ENCODE measurements at places on chromosomes 4 and X.

DNA sequence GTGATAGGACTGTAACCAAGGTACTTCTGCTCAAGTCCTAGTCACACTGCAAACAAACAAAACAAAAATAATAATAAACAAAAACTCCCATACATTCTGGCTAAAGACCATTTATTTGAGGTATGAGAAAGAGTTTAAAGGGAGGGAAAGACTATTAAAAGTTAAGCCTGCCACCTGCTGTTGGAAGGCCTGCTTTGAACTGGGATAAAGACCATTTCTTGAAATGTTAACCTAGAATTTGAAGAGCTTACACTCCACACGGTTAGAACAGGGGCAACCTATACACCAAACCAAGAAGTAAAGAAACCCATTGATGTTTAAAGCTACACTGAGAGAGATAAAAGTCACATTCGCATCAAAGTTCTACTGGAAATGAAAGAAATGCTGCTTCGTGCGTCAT, 548.7 kb upstream of the DIPK2B start:
- DNase-seq: peak; percentile 50
- H3K4me3 ChIP-seq: no peak overlapping the region

DNA sequence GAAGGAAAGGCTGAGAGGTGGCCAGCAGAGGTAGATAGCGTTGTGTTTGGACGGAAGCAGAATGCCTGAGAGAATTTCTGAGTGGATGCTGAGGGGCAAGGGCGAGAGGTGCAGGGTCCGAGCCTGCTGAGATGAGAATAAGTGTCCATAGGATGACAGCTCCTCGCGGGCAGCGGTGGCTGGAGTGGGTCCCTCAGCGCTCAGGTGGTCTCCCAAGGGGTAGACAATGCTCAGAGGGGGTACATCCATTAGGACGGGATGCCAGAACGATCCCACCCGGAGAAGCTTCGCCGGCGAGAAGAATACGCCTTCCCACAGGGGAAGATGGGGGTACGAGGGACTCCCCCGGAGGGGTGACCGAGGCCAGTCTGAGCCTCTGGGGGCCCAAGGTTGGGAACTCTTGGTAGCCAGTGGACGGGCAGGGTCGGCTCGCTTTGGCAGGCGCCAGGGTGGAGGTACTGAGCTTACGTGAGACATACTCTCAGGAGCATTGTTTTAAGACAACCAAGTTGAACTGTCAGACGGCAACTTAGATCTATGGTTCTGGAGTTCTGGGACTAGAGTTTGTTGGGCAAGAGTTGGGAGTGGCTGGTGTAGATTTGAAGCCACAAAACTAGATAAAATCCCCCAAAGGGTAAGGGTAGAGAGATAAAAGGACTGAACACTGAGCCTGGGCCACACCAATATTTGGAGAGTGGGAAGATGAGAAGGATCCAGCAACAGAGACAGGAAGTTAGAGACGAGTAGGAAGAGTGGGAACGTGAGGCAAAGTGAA, 15.8 kb downstream of the BRCC3 start:
- H3K4me1 ChIP-seq: no peaks in the 10 kb centered on the region
- no peak overlapping the region for H3K4me3 ChIP-seq
- DNase-seq: no peak
- H3K27ac ChIP-seq: no peak overlapping the region
- peaks cover 6% of the 10 kb centered on the region for H3K36me3 ChIP-seq
- no peaks in the 10 kb centered on the region for H3K27me3 ChIP-seq

GRCh38 chr4:139243448-139244365, 36.3 kb downstream of the MGARP start:
- H3K27me3 ChIP-seq: no peaks in the 10 kb centered on the region
- no peak overlapping the region for H3K27ac ChIP-seq
- no peak for DNase-seq
- H3K4me3 ChIP-seq: no peak overlapping the region
- no peaks in the 10 kb centered on the region for H3K4me1 ChIP-seq

- H3K27me3 ChIP-seq: no peaks in the 10 kb centered on the region
- no peaks in the 10 kb centered on the region for H3K36me3 ChIP-seq
- no peak overlapping the region for H3K27ac ChIP-seq
- no peak overlapping the region for H3K4me3 ChIP-seq
These were observed 34.0 kb upstream of the BRS3 start for GRCh38 chrX:136453771-136454170.

DNA sequence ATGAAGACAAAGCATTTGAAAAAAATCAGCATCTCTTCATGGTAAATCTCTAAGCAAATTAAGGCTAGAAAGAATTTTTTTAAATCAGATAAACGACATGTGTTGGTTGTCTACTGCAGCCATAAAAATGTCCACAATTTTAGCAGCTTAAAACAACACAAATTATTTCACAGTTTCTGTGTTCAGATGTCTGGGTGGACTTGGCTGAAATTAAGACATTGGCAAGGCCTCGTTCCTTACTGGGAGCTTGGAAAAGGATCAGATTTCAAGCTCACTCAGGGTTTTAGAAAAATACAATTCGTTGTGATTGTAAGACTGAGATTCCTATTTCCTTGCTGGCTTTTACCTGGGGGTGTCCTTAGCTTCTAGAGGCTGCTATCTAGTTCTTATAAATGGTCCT, 1470.6 kb downstream of the PCDH19 start:
- H3K27me3 ChIP-seq: no peaks in the 10 kb centered on the region
- H3K27ac ChIP-seq: no peak overlapping the region
- no peak overlapping the region for H3K4me3 ChIP-seq
- DNase-seq: no peak

- no peaks in the 10 kb centered on the region for H3K27me3 ChIP-seq
- no peaks in the 10 kb centered on the region for H3K4me1 ChIP-seq
- no peak overlapping the region for H3K27ac ChIP-seq
These were observed 125.1 kb upstream of the FRMPD4 start for GRCh38 chrX:12013211-12013618.

- no peak overlapping the region for H3K27ac ChIP-seq
- no peak overlapping the region for H3K4me3 ChIP-seq
- H3K27me3 ChIP-seq: no peaks in the 10 kb centered on the region
- no peaks in the 10 kb centered on the region for H3K36me3 ChIP-seq
- H3K4me1 ChIP-seq: no peaks in the 10 kb centered on the region
These were observed 371.0 kb downstream of the BCOR start for GRCh38 chrX:39726771-39727170.

- H3K36me3 ChIP-seq: no peaks in the 10 kb centered on the region
- no peak for DNase-seq
- H3K4me3 ChIP-seq: no peak overlapping the region
- no peaks in the 10 kb centered on the region for H3K27me3 ChIP-seq
- H3K27ac ChIP-seq: no peak overlapping the region
- H3K4me1 ChIP-seq: no peaks in the 10 kb centered on the region
These were observed 130.0 kb upstream of the STX18 start for GRCh38 chr4:4671774-4672349.

DNA sequence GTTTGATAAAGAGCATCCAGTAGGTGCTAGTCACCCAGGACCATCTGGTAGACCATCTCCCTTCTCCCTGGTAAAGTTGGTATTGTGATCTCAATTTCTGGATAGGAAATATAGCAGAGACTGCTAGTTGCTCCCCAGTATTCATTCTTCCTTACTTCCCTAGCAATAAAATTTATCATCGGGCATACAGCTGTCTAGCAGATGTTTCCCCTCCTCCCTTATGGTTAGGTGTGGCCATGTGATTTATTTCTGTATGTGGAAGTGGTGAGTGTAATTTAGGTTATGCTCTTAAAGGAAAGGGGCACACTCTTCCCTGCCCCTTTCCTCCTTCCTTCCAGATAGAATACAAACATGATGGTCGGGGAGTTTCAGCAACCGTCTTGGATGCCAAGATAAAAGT, 12.3 kb upstream of the KCND1 start:
- no peaks in the 10 kb centered on the region for H3K4me1 ChIP-seq
- H3K4me3 ChIP-seq: no peak overlapping the region
- no peaks in the 10 kb centered on the region for H3K36me3 ChIP-seq
- no peak overlapping the region for H3K27ac ChIP-seq

GRCh38 chrX:7054219-7055216, 93.0 kb upstream of the STS start:
- DNase-seq: no peak
- H3K36me3 ChIP-seq: 0 out of 2 replicates have a peak, but pooled peaks cover 8% of the 10 kb centered on the region
- no peak overlapping the region for H3K4me3 ChIP-seq
- H3K27ac ChIP-seq: no peak overlapping the region
- H3K4me1 ChIP-seq: peaks cover 33% of the 10 kb centered on the region

DNA sequence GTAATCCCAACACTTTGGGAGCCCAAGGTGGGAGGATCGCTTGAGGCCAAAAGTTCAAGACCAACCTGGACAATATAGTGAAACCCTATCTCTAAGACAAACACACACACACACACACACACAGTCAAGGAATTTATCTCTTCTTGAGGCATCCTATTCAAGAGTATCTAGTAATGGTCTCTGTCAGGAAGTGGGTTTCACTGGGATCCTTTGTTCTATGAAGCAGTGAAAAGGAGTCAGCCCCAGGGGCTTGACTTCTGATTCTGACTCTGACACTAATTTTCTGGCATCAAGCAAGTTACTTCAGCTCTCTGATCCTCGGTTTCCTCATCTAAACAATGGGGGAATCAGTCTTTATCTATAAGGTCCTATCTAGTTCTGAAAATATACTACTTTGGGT, 34.8 kb downstream of the UTP14A start:
- H3K4me1 ChIP-seq: no peaks in the 10 kb centered on the region
- no peak overlapping the region for H3K27ac ChIP-seq
- H3K27me3 ChIP-seq: no peaks in the 10 kb centered on the region
- no peak for DNase-seq
- no peak overlapping the region for H3K4me3 ChIP-seq
- H3K36me3 ChIP-seq: no peaks in the 10 kb centered on the region

- H3K27me3 ChIP-seq: no peaks in the 10 kb centered on the region
- no peak for DNase-seq
- no peak overlapping the region for H3K27ac ChIP-seq
- H3K4me1 ChIP-seq: no peaks in the 10 kb centered on the region
These were observed 27.8 kb upstream of the SMIM10 start for GRCh38 chrX:134963041-134963440.

DNA sequence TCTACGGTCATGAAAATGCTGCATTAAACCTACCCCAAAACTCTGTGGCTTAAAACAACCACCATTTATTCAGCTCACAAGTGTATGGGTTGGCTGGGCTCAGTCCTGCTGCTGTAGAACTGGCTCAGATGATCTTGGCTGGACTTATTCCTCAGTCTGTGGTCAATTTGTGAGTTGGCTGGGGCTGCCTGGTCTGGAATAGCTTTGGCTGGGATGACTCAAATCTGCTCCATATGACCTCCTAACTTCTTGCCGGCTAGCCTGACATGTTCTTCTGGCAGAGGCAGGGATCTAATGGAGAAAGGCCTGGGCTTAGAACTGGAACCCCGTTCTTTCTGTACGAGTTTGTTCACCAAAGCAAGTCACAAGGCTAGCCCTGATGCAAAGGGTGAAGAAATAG, 71.7 kb downstream of the CFAP299 start:
- H3K27ac ChIP-seq: no peak overlapping the region
- H3K36me3 ChIP-seq: no peaks in the 10 kb centered on the region
- H3K27me3 ChIP-seq: no peaks in the 10 kb centered on the region
- no peak for DNase-seq

DNA sequence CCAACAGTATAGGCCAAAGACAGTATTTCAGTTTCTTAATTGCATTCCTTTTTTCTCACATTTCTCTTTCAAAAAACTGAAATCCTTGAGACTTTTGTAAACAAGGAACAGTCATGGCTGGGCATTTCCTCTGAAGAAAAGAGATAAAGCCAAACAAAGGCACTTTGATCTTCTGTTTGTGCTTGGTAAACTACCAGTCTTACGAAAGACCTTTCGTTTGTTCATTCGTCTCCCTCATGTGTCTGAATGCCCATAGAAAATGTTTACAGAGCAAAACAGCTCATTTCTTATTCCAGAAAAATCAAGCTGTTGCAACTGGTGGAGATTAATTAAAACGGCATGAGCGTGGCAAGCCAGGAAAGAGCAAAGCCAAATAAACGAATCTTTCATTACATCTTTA, 178.0 kb downstream of the GASK1B start:
- H3K36me3 ChIP-seq: no peaks in the 10 kb centered on the region
- DNase-seq: no peak
- no peak overlapping the region for H3K4me3 ChIP-seq
- no peaks in the 10 kb centered on the region for H3K4me1 ChIP-seq
- no peaks in the 10 kb centered on the region for H3K27me3 ChIP-seq

GRCh38 chr4:14399848-14400247, 602.4 kb upstream of the CPEB2 start:
- no peaks in the 10 kb centered on the region for H3K27me3 ChIP-seq
- H3K27ac ChIP-seq: no peak overlapping the region
- no peak for DNase-seq
- no peak overlapping the region for H3K4me3 ChIP-seq
- H3K4me1 ChIP-seq: no peaks in the 10 kb centered on the region
- H3K36me3 ChIP-seq: no peaks in the 10 kb centered on the region

DNA sequence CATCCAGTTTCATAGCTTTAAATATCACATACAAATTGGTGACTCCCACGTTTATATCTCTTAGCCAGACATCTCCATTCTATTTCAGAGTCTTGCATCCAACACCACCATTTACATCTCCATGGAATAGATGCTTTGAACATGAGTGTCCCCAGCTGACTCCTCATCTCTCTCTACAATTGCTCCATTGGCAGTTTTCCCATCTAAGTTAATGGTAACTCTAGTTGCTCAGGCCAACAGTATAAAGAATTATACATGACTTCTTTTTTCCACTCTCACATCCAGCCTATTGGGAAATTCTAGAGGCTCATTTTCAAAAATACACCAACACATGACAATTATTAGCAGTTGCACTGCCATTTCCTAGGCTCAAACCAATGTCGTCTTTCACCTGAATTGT, 388.2 kb downstream of the STIM2 start:
- H3K27ac ChIP-seq: no peak overlapping the region
- no peaks in the 10 kb centered on the region for H3K27me3 ChIP-seq
- no peak overlapping the region for H3K4me3 ChIP-seq
- H3K36me3 ChIP-seq: no peaks in the 10 kb centered on the region
- no peak for DNase-seq

DNA sequence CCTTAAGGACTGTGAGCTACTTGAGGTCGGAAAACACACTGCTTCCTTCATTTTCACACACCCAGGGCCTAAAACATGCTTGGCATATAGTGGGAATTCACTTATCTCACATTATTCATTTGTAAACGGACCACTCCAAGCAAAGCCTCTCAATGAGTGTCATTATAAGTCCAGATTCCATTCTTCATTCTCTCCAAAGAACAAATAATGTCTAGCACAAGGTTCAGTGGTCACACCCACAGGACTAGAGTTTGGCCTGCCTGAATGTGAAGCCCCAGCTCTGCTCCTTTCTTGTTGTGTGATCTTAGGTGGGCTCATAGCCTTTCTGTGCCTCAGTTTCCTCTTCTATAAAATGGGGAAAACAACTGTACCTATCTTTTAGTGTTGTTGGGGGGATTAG, 119.6 kb upstream of the NDP start:
- no peaks in the 10 kb centered on the region for H3K36me3 ChIP-seq
- H3K27ac ChIP-seq: no peak overlapping the region
- H3K4me1 ChIP-seq: no peaks in the 10 kb centered on the region
- no peaks in the 10 kb centered on the region for H3K27me3 ChIP-seq
- H3K4me3 ChIP-seq: no peak overlapping the region

DNA sequence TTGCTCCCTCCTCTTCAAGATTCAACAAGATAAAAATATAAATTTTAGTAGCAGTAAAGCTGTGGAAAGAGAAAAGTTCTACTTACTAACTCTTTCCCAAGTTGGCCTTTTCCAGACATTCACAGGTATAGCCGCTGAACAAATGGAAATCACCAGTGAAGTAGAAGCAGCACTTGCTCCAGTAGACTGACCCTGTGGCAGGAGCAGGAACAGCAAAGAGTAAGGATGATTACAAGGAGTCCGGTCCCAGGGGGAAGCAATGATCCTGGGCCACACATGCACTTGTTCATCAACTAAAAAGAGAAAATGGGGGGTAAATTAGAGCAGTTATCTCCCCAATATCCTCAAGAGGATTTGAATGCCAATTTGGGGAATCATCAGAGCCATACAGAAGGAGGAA, 184.9 kb downstream of the NAF1 start:
- no peaks in the 10 kb centered on the region for H3K36me3 ChIP-seq
- no peaks in the 10 kb centered on the region for H3K4me1 ChIP-seq
- 0 out of 2 replicates have a peak, but pooled peaks cover 2% of the 10 kb centered on the region for H3K27me3 ChIP-seq
- H3K4me3 ChIP-seq: no peak overlapping the region
- no peak overlapping the region for H3K27ac ChIP-seq

Data from Karpas-422 (cell line).